Putamen (tissue), 1 donor: ENCODE measurements at places on chromosomes 13 and 19.

- DNase-seq: no peak
Observed at GRCh38 chr19:8457209-8457608, 12.4 kb downstream of the HNRNPM start.

GRCh38 chr13:52112591-52112990, 16.3 kb downstream of the NEK5 start:
- no peak for DNase-seq

GRCh38 chr19:45906221-45906620, 3.8 kb upstream of the MYPOP start:
- no peak for DNase-seq

- DNase-seq: no peak
Observed at GRCh38 chr13:93847162-93847561, 620.6 kb downstream of the GPC6 start.

DNA sequence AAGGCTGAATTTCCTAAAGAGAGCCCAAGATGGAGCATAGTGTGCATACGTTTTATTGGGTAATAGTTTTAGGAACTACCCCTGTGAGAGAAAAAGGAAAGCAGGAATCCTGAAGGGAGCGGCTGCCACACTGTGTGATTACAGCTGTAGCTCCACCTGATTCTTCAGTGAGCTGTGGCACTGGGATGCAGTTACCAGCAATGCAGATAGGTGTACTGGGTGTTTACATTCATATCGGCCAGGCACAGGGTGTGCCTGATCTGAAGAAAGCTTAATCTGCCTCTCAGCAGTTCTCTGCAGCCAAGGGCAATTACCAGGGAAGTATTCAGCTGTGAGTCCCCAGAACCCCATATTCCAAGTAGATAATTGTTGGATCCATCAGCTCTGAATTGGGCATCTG, 1541.8 kb downstream of the EFNB2 start:
- DNase-seq: no peak

DNA sequence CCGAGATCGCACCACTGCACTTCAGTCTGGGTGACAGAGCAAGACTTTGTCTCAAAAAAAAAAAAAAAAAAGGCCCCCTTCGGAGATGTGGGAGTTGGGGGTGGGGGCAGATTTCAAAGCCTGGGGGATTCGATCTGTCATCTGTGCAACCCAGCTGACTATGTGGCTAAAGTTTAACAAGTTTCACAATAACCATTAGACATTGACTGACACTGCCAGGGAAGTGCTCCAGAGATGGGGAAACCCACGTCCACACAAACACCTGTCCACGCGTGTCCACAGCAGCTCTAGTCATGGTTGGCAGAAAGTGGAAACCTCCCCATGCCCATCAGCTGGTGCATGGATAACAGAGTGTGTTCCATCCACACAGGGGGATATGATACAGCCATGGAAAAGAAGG, 37.6 kb upstream of the HOMER3 start:
- no peak for DNase-seq

DNA sequence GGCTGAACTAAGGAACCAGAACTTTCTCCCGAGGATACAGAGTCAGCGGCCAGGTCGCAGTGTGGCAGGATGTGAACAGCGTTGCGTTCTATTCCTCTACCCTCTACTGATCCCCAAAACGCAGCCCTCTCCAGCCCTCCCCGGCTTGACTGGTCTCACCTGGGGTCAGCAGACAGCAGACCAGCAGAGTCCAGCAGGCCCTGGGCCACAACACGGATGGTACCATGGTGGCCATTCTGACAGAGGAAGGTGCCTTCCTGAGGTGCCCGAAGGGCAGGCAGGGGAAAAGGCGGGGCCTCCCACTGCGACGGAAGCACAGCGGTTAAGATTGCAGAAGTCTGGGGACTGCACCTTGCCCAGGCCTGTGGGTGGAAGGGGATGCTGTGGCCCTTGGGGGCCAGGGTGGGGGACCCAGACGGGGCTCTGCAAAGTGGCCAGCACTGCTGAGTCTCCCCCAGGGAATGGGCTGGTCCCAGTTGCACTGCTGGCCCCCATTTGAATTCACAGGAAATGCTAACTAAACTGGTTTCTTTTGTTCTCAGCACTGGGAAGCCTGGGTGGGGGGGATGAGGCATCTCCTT, at the start of gene ICAM3:
TSS of gene ICAM3 (minus strand) at position 245 of the 581 bp plus-strand sequence. CDS start at position 235, 10 bp downstream.
- DNase-seq: no peak

DNA sequence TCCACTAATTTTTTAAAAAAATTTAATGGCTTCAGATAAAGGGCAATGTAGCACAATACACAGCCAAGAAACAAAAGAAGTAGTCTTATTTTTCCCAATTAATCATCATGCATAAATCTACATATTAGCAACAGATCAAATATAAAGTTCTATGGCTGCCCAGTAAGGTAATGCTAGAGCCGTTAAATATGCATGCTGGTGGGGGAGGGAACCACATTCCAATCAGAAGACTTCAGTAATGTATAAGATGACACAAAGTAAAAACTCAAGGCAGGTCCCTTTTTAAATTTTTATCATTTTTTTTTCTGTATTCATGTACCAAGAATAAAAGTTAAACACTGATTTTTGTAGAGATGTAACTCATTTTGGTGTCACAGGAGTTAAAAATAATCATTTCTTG, 62.0 kb downstream of the MPHOSPH8 start:
- no peak for DNase-seq

DNA sequence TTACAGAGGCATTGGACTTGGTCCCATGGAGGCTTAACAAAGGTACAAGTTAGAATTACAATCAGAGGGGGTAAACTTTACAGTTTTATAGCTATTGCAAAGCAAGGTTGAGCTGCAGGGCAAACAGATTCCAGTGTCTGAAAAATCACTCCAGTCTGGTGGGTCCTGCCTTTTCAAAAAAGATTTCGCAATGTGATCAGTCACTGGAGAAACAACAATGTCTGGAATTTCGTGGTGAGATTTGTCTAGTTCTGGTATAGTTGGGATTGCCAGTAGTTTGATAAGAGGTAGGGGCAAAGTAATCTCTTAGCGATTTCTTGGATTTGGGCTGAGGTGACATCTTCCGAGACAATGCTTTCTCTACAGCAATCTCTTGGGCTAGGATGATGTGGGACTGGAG, 1198.2 kb upstream of the PCDH9 start:
- no peak for DNase-seq

DNA sequence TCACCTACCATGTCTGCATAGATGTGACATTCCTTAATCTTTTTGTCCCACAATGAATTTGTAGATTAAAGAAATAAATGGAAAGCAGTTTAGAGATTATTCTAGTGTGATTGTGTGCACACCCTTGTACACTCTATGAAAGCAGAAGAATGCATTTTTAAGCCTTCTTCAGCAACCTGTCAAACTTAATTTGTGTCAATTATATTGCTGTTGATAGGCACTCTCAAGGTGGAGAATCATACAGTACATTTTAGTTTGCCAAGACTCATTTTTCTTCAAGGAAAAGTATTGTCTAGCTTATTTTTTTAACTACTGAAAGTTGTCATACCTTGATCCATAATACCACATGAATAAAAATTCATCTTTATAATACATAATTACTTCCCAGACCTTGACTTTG, 1898.9 kb downstream of the OLFM4 start:
- DNase-seq: no peak

- DNase-seq: no peak
Observed at GRCh38 chr13:20408181-20408580, 117.5 kb downstream of the CRYL1 start.

GRCh38 chr19:739998-740715, 10.8 kb upstream of the MISP start:
- no peak for DNase-seq

- DNase-seq: no peak
Observed at GRCh38 chr19:38373907-38374331, 452 bp upstream of the PSMD8 start.

DNA sequence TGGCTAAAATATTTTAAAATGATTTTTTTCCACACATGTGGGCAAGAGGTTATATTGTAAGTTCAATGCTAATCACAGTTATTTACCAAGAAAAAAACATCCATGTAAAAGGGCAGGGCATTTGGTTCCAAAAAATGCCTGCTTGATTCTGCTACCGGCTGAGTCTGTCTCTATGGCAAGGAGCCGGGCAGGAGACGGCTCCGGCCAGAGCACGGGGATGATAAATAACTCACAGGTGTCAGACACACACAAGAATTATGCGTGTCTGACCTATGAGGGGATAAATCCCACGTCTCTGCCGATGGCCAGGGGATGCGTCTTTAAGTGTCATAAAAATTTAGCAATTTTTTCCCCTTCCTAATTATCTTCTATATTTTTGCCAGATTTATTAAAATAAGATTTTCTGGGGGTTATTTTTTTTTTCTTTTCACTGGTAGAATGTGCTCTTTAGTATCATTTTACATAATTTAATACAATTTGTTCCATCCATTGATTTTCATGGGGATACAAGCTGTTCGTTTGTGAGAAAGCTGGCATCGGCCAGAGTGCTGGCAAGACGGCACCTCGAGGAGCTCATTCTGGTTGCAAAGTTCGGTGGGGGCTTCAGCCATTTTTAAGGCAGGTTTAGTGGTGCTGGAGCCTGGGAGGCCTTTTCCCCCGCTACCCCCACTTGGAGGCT, 253.9 kb downstream of the ZNF536 start:
- DNase-seq: no peak

GRCh38 chr19:741506-742131, 9.3 kb upstream of the MISP start:
- no peak for DNase-seq

DNA sequence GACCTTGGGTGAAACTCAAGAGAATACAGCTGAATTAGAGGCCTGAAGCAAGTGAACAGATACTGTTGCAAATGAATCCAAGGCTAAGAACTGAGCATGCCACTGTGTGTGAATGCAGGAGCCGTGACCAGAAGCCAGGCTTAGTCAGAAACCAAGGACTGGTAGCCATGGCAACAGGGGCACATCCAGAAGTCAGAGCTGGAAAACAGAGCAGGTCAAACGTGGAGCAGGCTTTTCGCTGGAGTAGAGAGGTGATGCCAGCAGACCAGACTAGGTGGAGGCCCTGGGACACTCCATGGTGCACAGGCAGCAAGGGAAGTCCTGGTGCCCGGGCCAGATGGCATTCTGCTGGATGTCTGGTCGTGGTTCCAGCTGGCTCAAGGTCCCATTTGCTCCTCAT, 564.1 kb downstream of the PCDH9 start:
- peak; percentile 40 for DNase-seq

DNA sequence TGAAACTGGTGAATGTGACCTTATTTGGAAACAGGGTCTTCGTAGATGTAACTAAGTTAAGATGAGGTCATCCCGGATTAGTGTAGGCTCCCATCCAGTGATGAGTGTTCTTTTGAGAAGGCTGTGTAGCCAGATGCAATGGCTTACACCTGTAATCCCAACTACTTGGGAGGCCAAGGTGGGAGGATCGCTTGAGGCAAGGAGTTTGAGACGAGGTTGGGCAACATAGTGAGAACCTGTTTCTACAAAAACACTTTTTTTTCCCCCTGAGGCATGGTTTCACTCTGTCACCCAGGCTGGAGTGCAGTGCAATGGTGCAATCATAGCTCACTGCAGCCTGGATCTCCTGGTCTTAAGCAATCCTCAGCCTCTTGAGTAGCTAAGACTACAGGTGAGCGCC, 36.4 kb downstream of the FBN3 start:
- DNase-seq: no peak

GRCh38 chr13:24118576-24118975, 41.9 kb upstream of the SPATA13 start:
- DNase-seq: no peak

DNA sequence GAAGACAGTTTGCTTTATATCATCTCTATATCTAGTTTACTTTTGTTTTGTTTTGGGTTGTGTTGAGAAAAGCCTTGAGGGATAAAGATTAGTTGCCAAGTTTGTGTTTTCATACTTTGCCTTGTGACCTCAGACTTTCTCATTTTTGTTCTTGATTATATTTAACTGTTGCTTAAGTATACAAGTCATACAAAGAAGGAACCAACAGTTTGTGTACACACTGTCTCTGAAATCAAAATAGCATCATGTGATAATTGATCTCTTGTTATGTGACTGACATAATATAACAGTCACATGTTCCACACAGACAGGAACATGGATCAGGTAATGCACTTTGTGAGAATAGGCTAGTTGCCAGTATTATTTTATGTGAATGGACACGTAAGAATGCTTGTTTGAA, 70.8 kb downstream of the SHISA2 start:
- DNase-seq: no peak

DNA sequence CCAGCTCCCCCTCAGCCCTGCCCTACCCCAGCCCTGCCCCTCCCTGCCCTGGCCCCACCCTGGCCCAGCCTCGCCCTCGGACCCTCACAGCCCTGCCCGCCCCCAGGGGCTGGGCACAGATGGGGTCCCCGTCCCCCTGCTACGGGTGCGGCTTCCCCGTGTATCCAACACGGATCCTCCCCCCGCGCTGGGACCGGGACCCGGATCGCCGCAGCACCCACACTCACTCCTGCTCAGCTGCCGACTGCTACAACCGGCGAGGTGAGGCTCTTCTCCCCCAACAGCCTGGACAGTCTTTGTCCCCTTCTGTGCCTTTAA, 5.2 kb downstream of the SHFL start:
- DNase-seq: no peak

- DNase-seq: no peak
Observed at GRCh38 chr19:19276386-19276785, 3.3 kb upstream of the TM6SF2 start.

DNA sequence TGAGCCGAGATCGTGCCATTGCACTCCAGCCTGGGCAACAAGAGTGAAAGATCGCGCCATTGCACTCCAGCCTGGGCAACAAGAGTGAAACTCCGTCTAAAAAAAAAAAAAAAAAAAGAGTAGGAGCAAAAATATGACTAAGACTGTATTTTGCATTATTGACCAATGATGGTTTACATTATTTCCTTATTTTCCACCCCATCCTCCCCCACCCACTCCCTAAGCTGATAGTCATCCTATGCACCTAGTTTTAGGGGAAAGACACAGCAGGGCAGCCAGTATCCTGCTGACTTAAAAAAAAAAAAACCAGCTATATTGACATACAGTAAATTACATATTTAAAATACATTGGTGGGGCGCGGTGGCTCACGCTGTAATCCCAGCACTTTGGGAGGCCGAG, 25.1 kb downstream of the VAV1 start:
- DNase-seq: no peak
